ENCODE measurements at places on chromosomes 6 and 20. TPM values are rescaled to one million over a fixed set of nuclear protein-coding genes. Genes with fewer than 3 reads are reported as not detected.

The MEP1A gene
- total RNA-seq = not detected

DNA sequence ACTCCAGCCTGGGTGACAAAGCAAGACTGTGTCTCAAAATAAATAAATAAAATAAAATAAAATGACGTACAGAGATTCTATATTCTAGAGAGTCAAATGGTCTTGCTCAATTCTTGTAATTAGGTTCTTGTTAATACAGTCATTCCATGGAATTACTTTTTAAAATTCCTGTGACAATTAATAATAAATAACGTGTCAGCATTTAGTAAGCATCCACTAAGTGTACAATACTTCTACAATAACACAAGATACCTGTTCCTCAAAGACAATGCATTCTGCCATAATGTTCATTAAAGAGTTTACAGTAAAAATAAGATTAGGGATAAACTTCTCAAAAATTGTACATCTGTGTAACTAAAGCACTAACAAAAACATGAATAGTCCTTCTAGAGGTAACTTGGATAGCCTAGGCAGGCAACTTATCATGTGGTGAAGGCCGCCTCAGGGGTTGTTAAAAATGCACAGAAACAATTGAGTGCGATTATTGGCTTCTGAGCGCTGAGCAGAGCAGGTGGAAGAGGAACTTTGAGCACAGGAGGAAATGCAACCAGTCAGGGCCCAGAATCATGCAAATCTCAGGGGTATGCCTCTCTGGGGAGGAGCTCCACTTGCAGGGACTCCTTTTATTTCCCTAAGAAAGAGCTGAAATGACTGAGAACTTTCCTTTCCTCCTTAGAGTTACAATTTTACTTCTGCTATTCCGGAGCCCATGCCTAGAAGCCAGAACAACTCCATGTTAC is 37.1 kb downstream of the QRSL1 start:
- ATAC-seq = peak; percentile 57

- ATAC-seq = peak; percentile 82
Observed at GRCh38 chr6:30213957-30214656, 901 bp upstream of the TRIM26 start.

DNA sequence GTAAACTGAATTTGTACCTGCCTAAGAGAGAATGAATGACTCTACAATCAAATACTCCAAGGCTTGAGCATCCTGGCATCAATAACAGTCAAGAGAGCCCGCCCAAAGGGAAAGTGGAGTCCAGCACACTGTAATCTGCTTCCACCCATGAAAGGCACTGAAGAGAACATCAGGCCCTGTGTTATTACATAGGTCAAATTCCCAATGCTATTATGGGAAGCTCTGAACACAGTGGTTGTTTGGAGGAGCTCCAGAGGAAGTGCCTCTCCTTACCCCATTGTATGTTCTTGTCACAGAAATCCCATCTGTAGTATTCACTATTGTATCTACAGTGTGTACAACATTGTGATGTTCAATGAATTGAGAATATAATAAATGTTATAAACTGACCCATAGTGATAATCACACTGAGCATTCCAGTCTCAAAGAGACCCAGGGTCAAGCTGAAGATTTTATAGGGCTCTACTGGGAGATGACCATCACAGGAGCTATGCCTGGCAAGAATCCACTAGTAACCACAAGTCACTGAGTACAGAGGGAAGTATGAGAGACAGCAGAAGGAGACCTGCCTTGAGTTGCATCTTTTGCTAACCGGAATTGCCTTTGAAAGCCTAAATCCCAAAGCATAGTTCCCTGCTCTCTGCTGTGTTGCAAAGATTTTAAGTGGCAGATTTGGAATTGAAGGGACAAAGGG is 446.7 kb downstream of the GJA1 start:
- ATAC-seq = no peak

- no peak for ATAC-seq
Observed at GRCh38 chr6:52595796-52596130, 18.9 kb upstream of the TRAM2 start.

The RFX6 gene
- total RNA-seq = not detected

- ATAC-seq = peak; percentile 77
Observed at GRCh38 chr6:24537771-24538385, 43.1 kb downstream of the ALDH5A1 start.

The ERVFRD-1 gene
- total RNA-seq = not detected

DNA sequence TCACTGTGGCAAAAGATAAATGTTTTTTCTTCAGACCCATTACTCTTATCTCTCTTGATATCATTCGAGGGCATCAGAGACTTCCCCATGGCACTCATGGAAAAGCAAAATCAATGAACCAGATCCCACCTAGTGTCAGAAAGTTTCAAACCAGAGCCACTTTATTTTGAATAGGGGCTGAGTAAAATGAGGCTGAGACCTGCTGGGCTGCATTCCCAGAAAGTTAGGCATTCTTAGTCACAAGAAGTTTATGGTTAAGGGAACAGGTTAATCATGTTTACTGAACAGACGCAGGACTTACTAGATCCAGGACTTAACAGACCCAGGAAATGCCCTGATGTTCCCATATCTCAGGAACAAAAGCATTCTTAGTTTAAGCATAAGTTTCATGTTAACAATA is 369.9 kb downstream of the BTBD3 start:
- peak; percentile 97 for ATAC-seq

DNA sequence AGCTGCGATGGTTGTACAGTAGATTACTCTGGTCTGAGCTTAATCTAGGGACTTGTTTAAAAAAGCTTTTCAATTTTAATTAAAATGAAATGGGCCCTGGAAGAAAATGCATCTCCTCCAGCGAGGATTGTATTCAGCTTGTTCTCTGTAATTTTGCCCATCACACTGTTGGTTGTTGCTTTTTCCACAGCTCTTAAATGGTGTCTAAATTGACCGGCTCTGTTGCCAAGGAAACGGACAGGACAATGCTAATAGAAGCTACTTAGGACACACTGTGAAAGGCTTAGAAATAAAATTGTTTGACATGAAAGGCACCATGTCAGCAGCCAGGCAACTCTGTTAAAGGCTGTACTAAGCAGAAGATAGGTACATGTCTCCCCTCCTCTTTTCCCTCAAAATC is 116.7 kb upstream of the NRSN1 start:
- ATAC-seq = no peak

The ACOT8 gene
- 14.0 TPM for total RNA-seq

The POM121L2 gene
- total RNA-seq = not detected

The CD40 gene
- total RNA-seq = 7.4 TPM

GRCh38 chr6:170260686-170261085 is 30.2 kb downstream of the DLL1 start:
- ATAC-seq = no peak

The OR12D3 gene
- not detected for total RNA-seq

DNA sequence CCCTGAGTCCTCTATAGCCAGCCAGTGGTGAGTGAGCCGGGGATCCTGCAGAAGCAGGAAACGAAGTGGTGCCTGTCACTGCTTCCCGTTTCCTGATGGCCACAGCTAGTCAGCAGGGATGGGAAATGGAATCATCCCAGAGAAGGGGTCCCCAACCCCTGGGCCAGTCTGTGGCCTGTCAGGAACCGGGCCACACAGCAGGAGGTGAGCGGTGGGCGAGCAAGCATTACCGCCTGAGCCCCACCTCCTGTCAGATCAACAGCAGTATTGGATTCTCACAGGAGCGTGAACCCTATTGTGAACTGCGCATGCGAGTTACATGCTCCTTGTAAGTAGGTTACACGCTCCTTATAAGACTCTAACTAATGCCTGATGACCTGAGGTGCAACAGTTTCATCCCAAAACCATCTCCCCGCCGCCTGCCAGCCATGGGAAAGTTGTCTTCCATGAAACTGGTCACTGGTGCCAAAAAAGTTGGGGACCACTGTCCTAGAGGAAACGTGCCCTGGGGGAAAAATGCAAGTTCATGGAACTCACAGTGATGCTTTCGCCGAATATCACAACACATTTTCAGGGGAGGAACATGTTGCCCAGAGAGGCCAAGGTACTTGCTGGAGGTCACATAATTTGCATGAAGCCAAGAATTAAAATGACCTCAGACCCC is 113.8 kb downstream of the JPH2 start:
- no peak for ATAC-seq

GRCh38 chr6:112562301-112563231 is 215.4 kb downstream of the RFPL4B start:
- ATAC-seq = no peak

DNA sequence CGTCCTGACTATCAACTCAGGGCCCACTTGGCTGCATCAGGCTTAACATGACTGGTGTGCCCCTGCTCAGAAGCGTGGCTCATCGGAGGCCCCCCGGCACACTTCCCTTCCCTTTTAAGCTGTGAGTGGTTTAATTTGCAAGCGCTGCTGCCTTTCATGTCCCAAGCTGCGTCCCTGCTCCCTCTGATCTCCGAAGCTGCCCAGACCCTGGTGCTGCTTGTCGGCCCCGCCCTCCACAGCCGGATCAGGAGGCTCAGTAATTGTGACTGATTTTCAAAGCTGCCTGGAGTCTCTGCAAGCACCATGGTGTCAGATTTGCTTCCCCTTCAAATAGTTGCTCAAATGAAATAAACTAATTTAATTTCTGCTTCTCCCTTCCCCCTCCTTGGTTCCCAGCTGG is 71.1 kb downstream of the CDH22 start:
- no peak for ATAC-seq

GRCh38 chr6:113318575-113318917 is 538.6 kb upstream of the MARCKS start:
- ATAC-seq = no peak

DNA sequence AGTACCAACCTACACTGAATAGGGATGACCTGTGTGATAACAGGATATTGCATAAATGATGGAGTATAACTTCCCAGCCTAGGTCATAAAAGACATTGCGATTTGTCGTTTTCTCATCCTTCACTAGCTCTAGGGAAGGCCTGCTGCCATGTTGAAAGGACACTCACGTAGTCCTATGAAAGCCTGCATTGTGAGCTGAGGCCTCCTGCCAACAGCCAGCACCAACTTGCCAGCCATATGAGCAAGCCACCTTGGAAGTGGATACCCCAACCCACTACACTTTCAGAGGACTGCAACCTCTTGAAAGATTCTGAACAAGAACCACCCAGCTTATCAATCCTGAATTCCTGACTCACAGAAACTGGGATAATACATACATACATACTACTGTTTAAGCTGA is 3.5 kb upstream of the PANK2 start:
- no peak for ATAC-seq

DNA sequence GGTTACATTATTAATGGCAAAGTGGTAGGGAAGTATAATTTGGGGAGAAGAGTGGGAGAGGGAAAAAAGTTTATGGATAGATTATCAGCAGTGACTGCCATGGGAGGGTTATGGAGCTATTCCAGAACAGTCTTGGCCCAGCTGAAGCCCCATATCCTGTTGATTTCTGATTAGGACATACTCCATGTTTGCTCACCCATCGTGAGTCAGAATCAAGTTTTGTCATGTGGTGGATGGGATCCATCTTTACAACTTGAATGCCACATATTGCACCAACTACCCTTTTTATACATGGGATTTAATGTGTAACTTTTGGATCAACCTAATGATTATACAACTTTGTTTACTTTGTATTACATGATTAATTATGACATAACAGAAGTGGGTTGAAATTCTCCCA is 217.0 kb downstream of the HAO1 start:
- no peak for ATAC-seq

The ACSS1 gene
- 6.7 TPM for total RNA-seq

The SAMHD1 gene
- 23.9 TPM for total RNA-seq

The PRPF6 gene
- total RNA-seq = 39.7 TPM

GRCh38 chr20:6467562-6467961 is 299.9 kb upstream of the BMP2 start:
- ATAC-seq = no peak

DNA sequence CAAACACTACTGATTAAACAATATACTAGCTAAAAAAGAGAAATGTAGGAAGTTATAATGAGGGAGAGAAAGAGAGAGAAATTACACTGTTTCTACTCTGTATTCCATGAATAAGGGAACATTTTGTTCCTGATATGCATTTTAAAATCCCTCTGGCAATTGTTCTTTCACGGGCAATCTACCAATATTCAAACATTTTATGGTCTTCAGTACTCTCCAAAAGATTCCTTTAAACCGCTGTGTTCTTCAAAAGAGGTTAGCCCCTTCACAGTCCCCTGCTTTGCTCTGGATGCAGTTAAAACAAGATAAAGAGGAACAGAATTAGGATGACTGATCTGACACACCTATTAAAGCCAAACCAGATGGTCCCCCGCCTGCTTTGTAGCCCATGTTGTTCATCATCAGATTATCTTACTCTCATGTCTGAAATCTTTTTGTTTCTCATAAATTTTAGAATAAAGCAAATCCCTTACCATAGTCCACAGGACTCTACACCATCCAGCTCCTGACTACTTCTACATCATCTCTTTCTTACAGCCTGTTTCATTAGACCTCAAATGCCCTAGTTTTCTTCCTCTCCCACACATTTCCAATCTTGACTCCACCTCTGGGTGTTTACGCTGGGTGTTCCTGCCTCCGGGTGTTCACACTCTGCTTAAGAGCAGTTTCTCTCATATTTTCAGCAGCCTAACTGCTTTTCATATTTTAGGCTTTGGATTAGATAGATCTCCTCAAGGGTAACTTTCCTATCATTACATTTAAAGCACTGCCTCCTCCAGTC is 399.7 kb downstream of the COL12A1 start:
- no peak for ATAC-seq

GRCh38 chr20:2603816-2604505 is 48.5 kb upstream of the NOP56 start:
- no peak for ATAC-seq

DNA sequence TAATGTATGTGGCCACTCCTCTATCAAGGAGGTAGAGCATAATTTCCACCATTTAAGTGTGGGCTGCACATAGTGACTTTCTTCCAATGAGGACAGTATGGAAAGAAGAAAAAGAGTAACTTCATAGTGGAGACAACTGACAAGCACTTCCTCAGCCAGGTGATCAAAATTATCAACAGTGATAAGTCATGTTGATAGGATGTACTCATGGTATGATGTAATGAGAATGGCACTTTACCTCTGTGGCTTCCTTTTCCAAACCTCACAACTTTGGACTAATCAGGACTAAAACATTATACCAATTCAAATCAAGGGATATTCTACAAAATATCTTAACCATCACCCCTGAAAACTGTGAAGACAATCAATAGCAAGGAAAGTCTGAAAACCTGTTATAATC is 302.3 kb upstream of the CITED2 start:
- ATAC-seq = no peak

DNA sequence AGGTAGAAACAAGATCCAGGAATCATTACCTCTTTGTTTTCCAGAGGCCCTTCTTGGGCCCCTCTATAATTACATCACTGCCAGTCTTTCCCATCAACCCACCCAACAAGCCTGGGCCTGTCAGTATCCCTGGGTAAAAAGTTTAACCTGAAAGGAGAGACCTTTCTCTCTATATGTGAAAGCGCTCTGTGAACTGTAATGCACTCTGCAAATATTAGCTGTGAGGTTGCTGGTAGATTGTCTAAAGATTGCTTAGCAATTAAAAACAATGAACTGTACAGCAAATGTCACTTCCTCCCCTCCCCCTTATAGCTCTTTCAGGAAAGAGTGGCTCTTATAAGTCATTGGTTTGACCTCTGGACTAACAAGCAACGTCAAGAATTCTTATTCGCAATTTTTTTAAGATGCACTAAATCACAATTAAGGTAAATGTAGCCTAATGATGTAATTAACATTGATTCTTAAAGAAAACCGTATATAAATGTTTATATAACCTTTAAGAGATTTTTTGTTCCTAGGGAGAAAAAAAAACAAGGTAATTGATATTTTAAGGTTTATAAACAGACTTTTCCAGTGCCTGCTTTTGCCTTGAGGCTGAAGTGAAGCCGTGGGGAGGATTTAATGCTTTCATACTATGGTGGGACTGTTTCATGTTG is 18.4 kb downstream of the ECT2L start:
- ATAC-seq = no peak

The IL17F gene
- 0.20 TPM for total RNA-seq
